Stimulated activated CD4-positive, alpha-beta T cell treated with anti-CD3 and anti-CD28 coated beads, Interleukin-2, amount 100 ng/mL, for 48 hours (primary cell): ENCODE measurements at places on chromosomes 11 and 22.

DNA sequence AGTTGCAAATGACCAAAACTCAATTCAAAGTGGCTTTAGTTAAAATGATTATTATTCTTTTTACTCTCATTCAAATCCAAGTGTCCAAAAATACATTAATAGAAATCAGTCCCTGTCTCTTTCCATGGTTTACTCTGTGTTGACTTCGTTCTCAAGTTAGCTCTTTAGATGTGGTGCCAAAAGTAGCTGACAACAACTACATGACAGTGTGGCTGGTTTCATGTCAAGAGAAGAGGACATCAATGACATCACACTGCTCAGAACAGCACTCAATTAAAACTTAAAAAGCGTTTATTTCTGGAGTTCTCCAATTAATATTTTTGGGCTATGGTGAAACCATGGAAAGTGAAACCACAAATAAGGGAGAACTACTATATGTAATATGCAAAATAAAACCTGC, 1746.9 kb downstream of the LRRC4C start:
- no peak for DNase-seq

GRCh38 chr22:45268167-45268957, 16.4 kb upstream of the UPK3A start:
- DNase-seq = no peak

DNA sequence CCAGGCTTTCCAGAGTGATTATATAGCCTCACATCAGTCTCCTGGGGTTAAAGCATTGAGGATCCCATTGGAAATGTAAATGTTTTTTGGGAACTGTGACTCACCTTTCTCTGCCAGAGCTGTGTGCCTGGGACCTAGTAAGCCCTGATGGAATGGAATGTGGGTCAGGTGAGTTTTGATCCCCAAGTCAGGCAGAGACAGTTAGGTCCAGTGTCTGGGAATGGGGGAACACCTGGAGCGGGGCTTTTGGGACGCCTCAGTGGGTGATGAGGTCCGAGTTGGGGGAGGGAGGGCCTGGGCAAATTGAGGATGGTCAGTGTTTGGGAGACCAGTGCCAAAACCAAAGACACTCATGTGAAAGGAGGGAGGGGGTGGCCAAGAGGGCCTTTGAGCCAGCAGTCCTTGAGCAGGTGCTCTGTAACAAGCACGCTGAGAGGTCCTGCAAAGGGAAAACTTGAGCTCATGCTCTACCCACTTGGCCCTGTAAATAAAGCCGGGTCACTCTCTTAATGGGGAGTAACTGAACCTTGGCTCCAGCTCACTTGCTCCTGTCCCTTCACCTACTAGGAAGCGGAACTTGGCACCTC, 104.7 kb downstream of the NAV2 start:
- no peak for DNase-seq

- DNase-seq = no peak
Observed at GRCh38 chr11:1387961-1388762, 1.6 kb upstream of the BRSK2 start.

GRCh38 chr11:44464741-44465140, 100.7 kb upstream of the CD82 start:
- DNase-seq = no peak

DNA sequence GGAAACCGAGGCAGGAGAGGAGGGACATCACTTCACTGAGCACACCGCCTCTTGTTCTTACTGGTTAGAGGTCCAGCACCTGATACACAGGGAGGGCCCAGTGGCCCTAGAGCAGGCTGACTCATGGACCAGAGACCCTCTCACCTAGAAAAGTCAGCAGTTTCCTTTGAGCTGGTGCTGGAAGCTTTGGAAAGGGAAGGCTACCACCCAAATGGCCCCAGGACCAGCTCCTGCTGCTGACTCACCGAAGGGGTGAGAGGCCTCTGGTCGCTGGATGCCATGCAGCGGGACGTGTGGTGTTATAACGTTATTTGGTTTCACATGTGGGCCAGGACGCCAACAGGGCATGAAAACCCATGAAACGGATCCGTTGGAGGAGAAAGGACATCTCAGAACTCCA, 3.8 kb downstream of the NADSYN1 start:
- DNase-seq = no peak

GRCh38 chr11:56948991-56949515, 39.7 kb upstream of the OR5AK2 start:
- DNase-seq = no peak

DNA sequence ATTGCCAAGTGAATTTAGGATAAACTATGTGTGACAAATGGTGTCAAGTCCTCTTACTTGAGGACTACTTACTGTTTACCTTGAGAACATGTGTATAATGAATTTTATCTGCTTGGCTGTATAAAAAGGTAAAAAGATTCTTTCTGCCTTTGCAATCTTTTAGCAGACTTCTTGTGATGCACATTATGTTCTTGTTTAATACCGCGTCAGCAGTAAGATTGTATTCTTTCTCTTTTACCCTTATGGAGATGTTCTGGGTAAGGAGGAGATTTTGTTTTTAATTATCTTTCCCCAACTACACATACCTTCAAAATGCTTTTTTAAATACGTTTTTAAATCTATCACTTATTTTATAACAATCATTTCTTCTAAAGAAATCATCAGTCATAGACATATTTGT, 1166.4 kb upstream of the CNTN5 start:
- no peak for DNase-seq

DNA sequence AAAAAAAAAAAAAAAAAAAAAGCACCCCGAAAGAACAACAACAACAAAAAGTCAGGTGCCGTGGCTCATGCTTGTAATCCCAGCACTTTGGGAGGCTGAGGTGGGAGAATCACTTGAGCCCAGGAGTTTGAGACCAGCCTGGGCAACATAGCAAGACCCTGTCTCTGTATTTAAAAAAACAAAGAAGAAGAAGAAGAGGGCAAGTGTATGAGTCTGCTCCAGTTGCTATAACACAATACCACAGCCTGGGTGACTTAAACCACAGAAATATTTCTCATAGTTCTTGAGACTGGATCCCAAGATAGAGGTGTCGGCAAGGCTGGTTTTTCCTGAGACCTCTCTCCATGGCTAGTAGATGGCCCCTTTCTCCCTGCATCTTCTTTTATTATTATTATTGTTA, 12.4 kb downstream of the CRYBA4 start:
- DNase-seq = no peak

GRCh38 chr11:117834068-117834810, 9.7 kb upstream of the FXYD2 start:
- DNase-seq = no peak

GRCh38 chr22:44326491-44326885, 13.7 kb upstream of the SHISAL1 start:
- DNase-seq = no peak

GRCh38 chr11:82750643-82751139, 17.0 kb upstream of the FAM181B start:
- DNase-seq = no peak

DNA sequence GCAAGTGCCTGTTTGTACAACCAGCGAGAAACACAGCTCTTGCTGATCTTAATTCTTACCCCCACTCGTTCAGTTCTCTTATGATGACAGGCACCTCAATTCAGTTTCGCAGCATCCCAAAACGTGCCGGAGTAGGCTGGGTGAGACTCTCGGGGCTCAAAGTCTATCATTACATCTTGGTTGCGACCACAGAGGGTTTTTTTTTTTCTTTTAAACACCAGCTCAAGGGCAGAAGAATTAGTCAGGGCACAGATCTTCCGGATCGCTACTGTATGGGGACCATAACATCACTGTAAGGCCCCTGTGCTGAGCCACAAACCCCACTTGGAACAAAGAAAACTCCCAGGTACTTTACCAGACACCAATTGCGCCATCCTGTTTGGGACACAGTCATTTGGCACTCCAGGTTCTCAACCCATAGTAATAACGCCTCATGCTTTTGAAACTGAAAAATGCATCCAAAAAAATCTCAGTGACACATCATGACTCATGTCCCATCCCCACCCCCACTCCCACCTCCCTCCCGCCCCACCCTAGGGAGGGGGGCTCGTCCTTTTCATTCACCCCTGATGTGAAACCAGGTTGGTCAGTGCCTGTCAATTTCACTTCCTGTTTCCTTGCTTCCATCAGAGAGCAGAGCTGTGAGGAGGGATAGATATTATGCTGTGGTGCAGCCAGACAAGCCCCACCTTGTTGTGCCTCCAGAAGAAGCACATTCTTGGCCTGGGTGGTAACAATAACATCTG, 41.0 kb upstream of the CD5 start:
- peak; percentile 81 for DNase-seq

GRCh38 chr22:29716814-29717545, 2.8 kb upstream of the CABP7 start:
- no peak for DNase-seq

DNA sequence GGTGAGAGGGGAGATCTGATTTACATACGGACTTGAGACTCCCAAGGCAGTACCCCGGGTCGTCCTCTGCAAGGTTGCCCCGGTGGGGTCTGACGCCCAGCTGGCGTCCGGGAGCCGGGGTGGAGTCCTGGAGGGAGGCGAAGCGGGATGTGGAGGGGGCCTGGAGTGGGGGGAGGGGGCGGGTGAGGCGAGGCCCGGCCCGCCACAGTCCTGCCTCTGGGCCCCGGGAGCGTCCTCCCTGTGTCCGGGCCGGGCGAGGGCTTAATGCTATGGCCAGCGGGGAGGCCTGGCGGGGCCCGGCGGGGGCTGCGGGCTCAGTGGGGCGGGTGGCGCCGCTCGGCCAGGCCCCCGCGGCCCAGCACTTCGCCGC, 2.4 kb upstream of the MYBPC3 start:
- no peak for DNase-seq

DNA sequence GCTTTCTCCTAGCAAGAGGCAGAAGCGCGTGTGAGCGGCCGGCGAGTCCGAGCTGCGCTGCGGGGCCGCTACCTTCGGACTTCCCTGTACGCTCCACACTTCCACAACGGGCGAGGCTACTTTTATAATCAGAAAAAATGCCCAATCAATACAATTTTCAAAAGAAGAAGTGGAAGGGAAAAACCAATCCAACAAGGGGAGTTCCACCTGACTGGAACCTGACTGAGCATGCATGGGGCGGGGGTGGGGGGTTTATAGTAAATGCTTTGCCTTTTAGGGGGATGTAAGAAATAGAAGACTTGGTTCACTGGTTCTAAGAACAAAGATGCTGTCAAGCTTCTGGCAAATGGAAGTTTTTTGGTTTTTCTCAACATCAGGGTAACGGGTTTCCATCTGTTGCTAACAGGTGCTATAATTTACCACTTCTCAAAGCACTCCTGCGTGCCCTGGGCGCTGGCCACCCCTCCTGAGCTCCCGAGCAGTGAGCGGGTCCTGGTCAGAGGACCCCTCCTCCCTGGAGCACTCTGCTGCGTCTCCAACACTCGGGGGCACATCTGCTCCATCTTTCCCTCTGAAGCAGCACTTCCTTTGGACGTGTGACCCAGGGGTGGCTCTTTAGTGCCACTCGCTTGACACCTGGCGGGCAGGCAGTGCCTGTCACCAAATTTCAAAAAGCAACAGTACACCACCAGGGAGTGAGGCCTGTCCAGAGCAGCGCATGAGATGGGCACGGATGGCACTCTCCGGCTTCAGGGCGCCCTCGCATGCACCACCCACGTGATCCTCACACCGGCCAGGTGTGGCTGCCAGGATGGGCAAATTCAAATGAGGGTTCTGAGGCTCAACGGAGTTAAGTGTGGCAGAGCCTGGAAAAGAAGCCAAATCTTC, 21.6 kb upstream of the BID start:
- DNase-seq = no peak

GRCh38 chr11:115959081-115959486, 454.9 kb upstream of the CADM1 start:
- DNase-seq = no peak

DNA sequence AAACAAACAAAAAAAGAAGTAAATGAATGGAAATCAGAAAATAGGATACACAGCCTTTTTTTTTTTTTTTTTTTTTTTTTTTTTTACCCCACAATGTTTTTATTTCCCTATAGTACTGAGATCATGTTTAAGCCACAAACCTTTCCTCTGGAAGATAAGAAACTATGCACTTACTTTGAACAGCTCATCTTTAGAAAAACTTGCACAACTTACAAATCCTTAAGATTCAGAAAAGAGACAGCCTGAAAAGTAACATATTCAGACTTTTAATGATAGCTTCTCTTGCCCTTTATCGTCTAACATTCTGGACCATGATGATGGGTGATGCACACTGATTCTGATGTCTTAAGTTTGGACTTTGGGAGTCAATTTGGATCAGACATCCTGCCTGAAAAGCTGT, 80.3 kb downstream of the TNRC6B start:
- DNase-seq = no peak

- DNase-seq = no peak
Observed at GRCh38 chr22:30314915-30315314, 11.8 kb downstream of the TBC1D10A start.

- DNase-seq = no peak
Observed at GRCh38 chr11:2844116-2844842, 41.3 kb downstream of the CDKN1C start.

- DNase-seq = no peak
Observed at GRCh38 chr22:45771057-45771456, 99.4 kb downstream of the ATXN10 start.

- DNase-seq = no peak
Observed at GRCh38 chr22:32410459-32410858, 1.6 kb downstream of the RTCB start.

- no peak for DNase-seq
Observed at GRCh38 chr22:17797721-17798559, 23.7 kb upstream of the BID start.

DNA sequence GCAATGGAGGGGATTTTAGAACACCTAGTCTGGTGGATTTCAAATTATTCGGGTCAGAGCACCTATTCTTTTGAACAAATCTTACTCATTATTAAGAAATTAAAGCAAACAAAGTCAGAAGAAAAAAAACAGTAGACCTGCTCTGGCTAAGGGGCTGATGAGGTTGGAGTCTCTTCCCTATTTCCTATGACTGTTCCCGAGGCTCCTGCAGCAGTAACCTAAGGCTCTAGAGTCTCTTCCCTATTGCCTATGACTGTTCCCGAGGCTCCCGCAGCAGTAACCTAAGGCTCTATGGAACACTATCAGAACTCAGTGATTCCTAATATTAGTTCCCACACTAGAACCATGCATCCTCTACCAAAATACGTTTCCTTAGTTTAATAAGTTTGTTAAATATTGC, 607.9 kb downstream of the NTM start:
- no peak for DNase-seq

- DNase-seq = no peak
Observed at GRCh38 chr11:13415201-13415600, 47.8 kb downstream of the BTBD10 start.

DNA sequence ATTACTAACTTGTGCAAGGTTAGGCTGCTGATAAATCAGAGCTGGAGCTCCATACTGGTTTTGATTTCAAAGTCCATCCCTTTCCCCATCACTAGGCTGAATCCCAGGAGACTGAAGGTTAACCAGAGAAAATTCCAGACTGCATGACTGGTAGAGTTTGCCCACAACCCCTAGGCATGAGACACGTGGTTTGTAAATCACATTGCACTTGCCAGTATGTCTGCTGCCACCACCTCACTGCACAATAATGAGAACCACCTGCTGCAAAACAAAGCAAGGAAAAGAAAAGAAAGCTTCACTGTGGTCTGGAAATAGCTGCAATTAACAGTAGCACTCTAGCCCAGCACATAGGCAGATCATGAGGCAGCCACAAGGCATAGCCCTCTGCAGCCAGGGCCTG, 67.6 kb upstream of the NTM start:
- no peak for DNase-seq
